ENCODE measurements at places on chromosomes 11 and 22.
A peak's percentile ranks its signal among the peaks of the same experiment; 100 is the strongest.

- peak; percentile 1 for DNase-seq
These were observed 2.8 kb downstream of the AMPD3 start for GRCh38 chr11:10457901-10458300.

DNA sequence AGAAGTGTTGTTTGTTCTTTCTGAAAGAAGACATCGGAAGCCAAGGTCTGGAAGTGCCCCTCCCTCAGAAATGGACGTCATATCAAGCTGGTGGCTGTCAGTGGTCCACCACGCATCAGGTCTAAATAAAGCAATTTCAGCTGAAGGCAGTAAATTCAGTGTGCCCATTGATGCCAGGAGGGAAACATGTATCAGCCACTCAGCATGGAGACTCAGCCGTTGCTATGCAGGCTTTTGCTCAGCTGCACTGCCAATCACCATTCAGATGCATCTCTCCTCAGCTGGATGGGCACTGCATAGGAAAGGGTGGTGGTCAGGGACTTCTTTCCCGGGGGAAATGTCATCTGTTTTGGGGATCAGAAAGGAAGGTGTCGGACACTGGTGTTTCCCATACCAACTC is 878.2 kb downstream of the NTM start:
- no peak for DNase-seq

GRCh38 chr22:49461674-49462073 is 366.0 kb downstream of the BRD1 start:
- DNase-seq, result no peak

- no peak for DNase-seq
These were observed 124.0 kb downstream of the ME3 start for GRCh38 chr11:86548271-86548917.

DNA sequence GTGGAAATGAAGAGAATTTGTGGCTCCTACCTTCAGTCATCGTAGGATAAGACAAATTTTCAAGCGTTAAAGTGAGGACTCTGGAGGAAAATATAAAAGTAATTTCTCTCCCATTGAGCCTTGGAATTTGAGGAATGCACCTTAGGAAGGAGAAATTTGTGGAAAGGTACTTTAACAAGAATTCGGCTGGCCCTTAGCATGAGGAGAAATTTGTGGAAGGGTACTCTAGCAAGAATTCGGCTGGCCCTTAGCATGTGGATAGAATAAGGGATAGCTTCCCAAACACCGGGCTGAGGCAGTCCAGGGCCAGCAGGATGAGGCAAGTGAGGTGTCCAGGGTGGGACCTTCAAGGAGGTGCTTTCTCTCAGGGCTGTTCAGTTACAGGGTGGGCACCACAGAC is 33.2 kb upstream of the FAR1 start:
- DNase-seq, result no peak

DNA sequence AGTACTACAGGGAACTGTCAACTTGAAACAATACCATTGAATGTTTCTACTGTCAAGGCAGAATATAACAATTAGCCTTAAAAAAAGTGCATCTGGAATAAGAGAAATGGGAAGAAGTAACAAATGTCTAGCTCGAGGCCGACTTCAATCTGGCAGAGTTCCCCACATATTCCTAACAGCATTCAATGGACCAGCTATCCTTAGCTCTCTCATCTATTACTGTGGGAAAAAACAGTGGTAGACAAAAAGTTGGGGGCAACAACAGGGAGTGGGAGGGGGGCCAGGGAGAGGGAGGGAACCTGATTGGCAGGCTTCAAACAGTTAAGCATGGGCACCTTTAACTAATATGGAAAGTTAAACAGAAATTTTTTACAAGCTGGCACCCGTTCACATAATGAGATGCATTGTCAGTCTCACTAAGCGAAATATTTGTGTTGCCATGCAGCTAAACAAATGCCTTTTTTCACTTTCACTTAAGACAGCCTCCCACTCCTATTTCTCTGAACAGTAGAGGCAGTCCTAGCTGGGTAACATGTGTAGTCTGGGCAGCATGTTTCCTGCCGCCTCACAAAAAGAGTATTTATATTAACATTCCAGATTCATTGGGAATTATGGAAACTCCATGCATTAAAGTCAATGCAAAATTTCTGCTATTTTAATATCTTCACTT is 62.2 kb upstream of the SOX6 start:
- DNase-seq, result no peak
